ENCODE measurements at places on chromosomes 3 and 15.

GRCh38 chr15:42363942-42364341 lies 4.6 kb downstream of the CAPN3 start:
- no peak for DNase-seq

DNA sequence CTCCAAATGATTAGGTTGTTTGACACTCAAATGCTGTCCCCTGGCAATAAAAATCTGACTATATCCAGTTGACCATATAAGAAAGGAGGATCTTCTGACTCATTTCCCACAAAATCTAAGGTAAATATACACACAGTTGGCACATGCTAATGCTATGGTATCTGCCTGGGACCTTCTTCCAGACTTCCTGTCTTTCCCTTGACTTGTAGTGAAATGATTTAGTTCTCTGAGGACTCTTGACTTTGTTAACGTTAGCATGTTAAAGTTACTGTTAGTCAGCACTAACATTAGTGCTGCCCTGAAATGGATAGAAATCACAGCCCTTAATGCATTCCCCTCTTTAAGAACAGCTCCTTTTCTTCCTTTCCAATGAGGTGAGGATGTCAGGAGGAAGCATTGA lies 124.3 kb upstream of the LSAMP start:
- DNase-seq = no peak

DNA sequence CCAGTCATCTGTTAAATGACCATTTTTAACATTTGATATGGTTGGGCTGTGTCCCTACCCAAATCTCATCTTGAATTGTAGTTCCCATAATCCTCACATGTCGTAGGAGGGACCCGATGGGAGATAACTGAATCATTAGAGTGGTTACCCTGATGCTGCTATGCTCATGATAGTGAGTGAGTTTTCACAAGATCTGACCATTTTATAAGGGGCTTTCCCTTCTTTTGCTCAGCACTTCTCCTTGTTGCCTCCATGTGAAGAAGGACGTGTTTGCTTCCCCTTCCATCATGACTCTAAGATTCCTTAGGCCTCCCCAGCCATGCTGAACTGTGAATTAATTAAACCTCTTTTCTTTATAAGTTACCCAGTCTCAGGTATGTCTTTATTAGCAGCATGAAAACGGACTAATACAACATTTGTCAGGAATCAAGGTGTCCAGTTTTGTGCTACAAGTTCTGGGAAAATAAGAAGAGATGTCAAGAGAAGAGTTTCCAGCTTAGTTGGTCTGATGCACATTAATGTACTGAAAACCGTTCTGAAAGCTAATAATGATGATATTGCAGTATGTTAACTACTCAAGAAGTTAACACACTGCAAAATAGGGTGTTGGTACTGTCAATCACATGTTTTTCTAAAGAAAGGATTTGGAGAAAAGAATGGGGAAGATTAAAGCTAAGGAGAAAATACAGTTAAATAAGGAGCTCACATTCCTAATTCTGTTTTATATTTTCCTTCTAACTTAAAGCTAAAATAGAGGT lies 67.9 kb downstream of the ATP8B4 start:
- no peak for DNase-seq

GRCh38 chr3:78726545-78726944 lies 1041.3 kb downstream of the ROBO1 start:
- no peak for DNase-seq

DNA sequence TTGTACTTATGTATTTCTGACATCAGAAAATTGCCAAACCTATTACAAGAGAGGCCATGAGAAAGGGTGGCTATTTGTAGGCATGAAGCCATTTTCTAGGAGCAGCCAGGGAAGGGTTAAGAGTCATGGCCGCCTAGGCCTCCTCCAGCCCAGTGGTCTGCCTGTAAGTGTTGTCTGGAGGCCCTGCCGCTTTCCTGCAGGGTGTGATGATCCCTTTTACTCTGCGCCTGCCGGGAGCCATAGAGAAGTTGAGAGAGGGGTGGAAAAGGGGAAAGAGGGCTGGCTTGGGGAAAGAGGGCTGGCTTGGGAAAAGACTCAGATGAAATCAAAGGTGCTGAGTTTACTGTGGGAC lies 29.1 kb upstream of the KCTD6 start:
- DNase-seq = no peak

- no peak for DNase-seq
Measured at GRCh38 chr3:134372396-134373270, 1.6 kb downstream of the AMOTL2 start.
